ENCODE measurements at places on chromosomes 1 and 21.

- DNase-seq: no peak
Observed at GRCh38 chr1:63533931-63534330, 10.6 kb downstream of the EFCAB7 start.

- no peak for DNase-seq
Observed at GRCh38 chr1:56816909-56817308, 2.3 kb downstream of the FYB2 start.

- no peak for DNase-seq
Observed at GRCh38 chr1:39675220-39675619, 3.3 kb upstream of the NT5C1A start.

DNA sequence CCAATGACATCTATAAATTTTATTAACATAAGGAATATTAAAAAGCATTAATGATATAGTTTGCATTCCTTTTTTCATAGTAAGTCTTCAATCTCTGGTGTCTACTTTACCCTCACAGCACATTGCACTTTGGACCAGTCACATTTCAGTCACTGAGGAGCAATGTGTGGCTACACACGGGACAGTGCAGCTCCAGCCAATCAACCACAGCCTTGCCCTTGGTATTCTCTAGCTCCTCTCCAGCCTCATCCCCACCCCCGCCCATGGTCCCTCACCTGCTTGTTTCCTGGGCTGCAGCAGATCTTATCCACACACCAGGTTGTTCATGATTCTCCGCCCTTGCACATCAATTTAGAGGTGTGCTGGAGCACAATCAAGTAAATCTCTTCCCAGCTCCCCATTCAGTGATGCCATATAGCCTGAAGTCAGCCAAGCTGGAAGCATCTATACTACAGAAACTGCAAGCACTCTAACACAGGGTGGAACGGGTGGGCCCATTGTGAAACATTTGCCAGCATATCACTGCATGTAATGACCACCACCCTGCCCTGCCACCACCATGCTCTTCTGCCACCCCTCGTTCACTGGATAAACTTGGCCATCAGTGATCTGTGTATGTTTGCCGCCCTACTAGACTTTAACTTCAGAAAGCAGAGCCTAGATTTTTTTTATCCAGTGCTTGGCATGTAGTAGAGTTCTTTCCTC lies 93.0 kb upstream of the SLC44A3 start:
- no peak for DNase-seq

- peak; percentile 32 for DNase-seq
Observed at GRCh38 chr1:10211805-10212410, 1.5 kb downstream of the KIF1B start.

GRCh38 chr1:115059316-115059715 lies 29.7 kb downstream of the TSHB start:
- no peak for DNase-seq
